ENCODE measurements at places on chromosomes 2 and 18. TPM values are rescaled to one million over a fixed set of nuclear protein-coding genes. Genes with fewer than 3 reads are reported as not detected.

SERPINB7 gene
- not detected for total RNA-seq

SLC5A7 gene
- not detected for total RNA-seq

ITPRIPL1 gene
- 26.1 TPM for total RNA-seq

KCNS3 gene
- total RNA-seq: not detected

IL1RL1 gene
- total RNA-seq: 0.79 TPM

TMEFF2 gene
- total RNA-seq: not detected

MERTK gene
- 0.87 TPM for total RNA-seq

MPP4 gene
- not detected for total RNA-seq

FBXO15 gene
- 2.6 TPM for total RNA-seq

UGT1A8 gene
- total RNA-seq: 0.42 TPM

SERPINB11 gene
- total RNA-seq: not detected

LCT gene
- 1.0 TPM for total RNA-seq

GKN2 gene
- not detected for total RNA-seq

SEMA4F gene
- total RNA-seq: 6.5 TPM

ABCG8 gene
- total RNA-seq: not detected

RBM45 gene
- total RNA-seq: 5.7 TPM

CCBE1 gene
- 0.04 TPM for total RNA-seq

FBXO48 gene
- total RNA-seq: 2.0 TPM

SP9 gene
- not detected for total RNA-seq

CAPN14 gene
- 0.53 TPM for total RNA-seq

CRYGC gene
- total RNA-seq: not detected

HK2 gene
- total RNA-seq: 73.8 TPM

KRTCAP3 gene
- total RNA-seq: 5.0 TPM

DSG2 gene
- 0.09 TPM for total RNA-seq

TMEM200C gene
- total RNA-seq: not detected

KCNIP3 gene
- not detected for total RNA-seq

ICA1L gene
- total RNA-seq: 3.2 TPM

PRSS56 gene
- total RNA-seq: not detected

COL4A4 gene
- 0.08 TPM for total RNA-seq

MAP3K19 gene
- 0.13 TPM for total RNA-seq

All from activated T-helper 17 cell treated with anti-CD3 and anti-CD28 coated beads, Interleukin-2, amount 50 U/mL, for 72 hours (primary cell).